ENCODE measurements at places on chromosomes 7 and 10.
A peak's percentile ranks its signal among the peaks of the same experiment; 100 is the strongest.

GRCh38 chr7:102934701-102935100 is 21.9 kb downstream of the LRRC17 start:
- DNase-seq: no peak

GRCh38 chr10:57336341-57336740 is 931.4 kb downstream of the IPMK start:
- no peak for DNase-seq

DNA sequence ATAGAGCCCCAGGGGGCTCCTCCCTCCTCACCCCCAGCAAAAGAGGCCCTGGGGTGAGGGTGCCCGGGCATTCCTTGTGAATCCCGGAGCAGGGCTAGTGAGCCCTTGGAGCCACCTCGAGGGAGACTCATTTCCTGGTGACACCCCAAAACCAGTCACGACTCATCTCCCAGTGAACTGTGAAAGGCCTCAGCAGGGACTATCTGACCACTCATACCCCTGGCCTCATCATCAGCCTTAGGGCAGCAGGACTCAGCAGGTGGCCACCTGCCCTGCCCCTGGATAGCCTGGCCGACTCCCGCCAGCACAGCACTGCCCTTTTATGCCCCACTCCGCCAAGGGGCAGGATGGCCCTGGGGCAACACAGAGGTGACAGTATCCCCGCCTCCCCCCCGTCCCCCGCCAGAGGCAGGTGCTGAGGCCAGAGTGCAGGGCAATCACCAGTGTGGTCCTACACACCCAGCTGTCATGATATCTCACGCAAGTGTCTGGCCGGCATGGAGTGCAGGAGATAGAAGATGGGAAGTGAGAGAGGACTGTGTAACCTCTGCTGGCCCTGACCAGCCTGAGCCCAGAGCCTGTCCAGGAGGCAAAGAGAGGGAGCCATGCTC is 3.2 kb downstream of the SNCG start:
- DNase-seq: no peak

DNA sequence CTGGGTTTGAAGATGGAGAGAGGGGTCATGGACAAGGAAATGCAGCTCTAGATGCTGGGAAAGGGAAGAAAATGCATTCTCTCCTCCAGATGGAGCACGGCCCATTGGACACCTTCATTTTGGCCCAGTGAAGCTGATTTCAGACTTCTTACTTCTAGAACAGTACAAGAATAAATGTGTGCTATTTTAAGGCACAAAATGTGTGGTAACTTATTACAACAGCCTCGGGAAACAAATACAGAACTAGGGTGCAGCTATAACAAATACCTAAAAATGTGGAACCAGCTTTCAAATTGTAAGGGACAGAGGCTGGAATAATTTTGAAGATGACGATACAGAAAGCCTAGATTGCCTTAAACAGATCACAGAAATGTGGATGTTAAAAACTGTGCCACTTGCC is 54.1 kb downstream of the CYTH3 start:
- no peak for DNase-seq

- DNase-seq: no peak
These were observed 133.1 kb downstream of the MAPK8 start for GRCh38 chr10:48439581-48440041.

DNA sequence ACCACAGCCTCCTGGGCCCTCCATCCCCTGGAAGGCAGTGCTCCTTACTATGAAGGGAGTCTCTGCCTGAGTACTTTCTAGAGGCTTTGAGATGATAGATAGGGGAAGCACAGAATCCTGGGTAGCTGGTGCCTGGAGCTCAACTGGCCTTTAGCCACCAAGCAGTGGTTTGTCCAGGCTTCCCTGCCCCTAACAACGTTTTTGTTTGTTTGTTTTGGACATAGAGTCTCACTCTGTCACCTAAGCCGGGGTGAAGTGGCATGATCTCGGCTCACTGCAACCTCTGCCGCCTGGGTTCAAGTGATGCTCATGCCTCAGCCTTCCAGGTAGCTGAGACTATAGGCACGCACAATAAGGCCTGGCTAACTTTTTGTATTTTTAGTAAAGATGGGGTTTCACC is 289.4 kb downstream of the PLXNA4 start:
- no peak for DNase-seq

GRCh38 chr10:113889911-113890310 is 35.5 kb downstream of the NHLRC2 start:
- no peak for DNase-seq

GRCh38 chr7:1678571-1679325 is 8.7 kb downstream of the ELFN1 start:
- DNase-seq: no peak

- DNase-seq: no peak
These were observed 700.5 kb downstream of the GRID1 start for GRCh38 chr10:85666102-85666501.

- no peak for DNase-seq
These were observed 179.9 kb upstream of the KLF14 start for GRCh38 chr7:130913639-130914553.

GRCh38 chr10:80589726-80590373 is 52.1 kb downstream of the SH2D4B start:
- DNase-seq: no peak

DNA sequence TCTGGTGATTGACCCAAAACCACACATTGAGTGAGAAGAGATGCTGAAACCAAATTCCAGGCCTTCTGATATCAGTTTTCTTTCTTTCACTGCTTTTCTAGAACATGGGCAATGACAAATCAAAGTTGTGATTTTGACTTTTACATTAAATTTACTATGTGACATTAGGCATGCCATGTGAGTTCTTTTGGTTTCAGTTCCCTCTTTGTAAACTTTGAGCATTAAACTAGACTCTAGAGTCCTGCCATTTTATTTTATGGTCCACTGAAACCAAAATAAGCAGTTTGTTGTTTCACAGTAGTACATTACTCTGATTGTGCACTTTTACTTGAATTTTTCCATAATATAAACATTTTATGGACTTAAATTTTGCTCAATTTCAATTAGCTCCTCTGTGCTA is 381.1 kb upstream of the SEMA3D start:
- DNase-seq: no peak

- DNase-seq: no peak
These were observed 980 bp downstream of the ADAMTS14 start for GRCh38 chr10:70673043-70673928.

- DNase-seq: no peak
These were observed 323.7 kb upstream of the KLF6 start for GRCh38 chr10:4108693-4109092.

- DNase-seq: no peak
These were observed 92.0 kb upstream of the FAM180A start for GRCh38 chr7:135840591-135840990.

GRCh38 chr7:23863209-23863787 is 153.3 kb downstream of the STK31 start:
- DNase-seq: no peak

DNA sequence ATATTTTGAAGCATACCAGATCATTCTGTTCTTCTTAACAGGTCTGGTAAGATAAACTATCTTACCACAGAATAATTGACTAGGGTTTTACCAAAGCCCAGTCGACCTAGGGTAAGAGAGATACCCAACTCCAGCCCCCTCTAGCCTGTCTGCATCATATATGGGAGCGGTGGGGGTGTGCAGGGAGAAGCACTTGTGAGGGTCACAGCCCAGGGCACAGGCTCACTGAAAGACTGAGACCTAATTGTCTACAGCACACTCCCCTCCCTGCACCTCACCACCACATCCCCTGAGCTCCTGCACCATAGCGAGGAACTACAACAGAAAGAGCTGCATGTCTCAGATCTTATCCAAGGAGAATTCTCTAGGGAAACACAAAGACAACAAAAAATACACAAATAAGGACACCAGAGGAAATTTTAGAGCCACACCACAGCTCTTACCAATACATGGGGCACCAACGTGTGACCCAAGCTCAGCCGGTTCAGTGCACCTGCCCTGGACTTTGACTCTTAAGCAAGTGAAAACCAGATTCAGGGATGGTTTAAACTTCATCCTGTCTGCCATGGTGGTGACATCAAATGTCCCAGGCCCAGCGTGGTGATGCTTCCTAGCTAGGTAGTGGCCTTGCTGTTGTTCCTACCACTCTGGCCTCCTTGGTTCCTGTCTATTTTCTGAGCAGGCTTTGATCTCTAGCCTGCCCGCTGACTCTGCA is 150.8 kb downstream of the HERPUD2 start:
- no peak for DNase-seq

DNA sequence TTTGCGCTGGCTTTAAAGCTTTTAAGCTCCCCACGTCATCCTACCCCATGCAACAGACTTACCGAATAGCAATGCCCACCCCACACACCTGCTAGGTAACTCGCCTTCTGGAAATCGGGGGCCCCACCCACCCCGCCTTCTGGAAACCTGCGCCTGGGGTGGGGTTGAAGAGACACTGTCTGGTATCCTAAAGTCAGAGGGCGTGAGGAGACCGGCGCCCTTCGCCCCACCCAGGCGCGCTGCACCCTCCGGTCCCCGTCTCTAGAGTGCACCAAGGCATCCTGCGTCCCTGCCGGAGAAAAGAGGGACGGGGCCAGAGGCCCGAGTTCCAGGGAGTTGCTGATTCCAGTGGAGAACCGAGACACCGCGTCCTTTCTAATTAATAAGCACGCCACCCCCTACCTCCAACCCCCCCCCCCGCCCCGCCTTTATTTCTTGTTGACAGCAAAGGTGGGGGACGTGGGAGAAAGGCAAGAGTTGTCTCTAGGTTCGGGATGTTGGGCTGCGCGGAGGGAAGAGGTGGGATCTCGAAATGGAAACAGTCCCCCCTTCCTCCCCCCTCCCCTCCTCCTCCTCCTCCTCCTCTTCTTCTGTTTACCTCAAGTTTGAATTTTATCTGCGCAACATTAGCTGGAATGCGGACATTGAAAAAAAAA is 220.9 kb upstream of the MKLN1 start:
- peak; percentile 56 for DNase-seq

DNA sequence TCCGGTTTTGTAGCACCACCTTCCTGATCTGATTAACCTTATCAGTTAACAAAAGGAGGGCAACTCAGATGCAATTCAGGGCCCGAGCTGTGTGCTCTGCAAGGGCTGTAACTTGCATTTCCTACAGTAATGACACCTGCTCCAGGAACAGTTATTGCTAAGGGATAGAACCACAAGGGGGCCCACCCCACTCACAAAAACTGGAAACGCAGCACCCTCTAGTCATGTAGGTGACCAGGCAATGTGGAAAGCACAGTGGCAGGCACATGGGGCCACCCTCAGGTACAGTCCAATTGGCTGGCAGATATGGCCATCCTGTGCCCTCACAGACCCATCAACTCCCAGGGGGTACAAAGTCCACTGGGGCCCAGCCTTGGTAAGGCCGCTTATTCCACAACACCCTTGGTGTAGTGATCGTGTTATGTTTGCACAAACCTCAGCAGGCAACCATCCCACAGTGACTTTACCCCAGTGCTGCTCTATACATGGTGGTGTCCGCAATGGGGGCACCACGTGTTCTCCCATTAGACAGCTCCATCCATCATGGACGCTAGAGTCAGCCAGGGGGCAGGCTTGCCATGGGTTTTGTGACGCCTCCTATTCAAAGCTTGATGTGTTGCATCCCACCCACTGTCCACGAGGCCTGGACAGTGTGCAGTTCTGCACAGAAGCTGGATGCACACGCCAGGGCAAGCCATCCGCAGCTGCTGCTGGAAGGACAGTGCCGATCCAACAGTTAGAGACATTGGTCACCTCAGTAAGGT is 9.4 kb downstream of the RNF133 start:
- DNase-seq: no peak

GRCh38 chr7:130560972-130561371 is 69.1 kb downstream of the MEST start:
- DNase-seq: no peak

GRCh38 chr10:5895365-5895764 is 5.3 kb downstream of the FBH1 start:
- no peak for DNase-seq

DNA sequence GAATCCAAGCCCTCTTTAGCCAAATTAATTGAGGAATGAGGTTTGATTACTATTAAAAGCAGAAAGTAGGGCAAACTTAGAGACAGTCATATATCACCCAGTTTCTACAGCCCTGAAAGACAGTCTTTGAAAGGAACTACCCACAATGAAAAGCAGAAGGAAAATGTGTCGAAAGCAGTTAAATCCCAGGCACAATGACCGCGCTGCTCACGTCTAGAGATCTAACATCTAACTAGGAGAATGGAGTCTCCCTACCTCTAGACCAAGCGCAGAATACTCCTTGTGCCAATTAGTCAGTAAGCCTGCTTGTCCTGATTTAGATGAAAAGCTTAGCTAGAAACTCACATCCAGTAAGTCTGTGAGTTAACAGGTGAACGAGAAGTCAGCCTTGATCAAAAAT is 350.0 kb downstream of the FGFR2 start:
- no peak for DNase-seq

DNA sequence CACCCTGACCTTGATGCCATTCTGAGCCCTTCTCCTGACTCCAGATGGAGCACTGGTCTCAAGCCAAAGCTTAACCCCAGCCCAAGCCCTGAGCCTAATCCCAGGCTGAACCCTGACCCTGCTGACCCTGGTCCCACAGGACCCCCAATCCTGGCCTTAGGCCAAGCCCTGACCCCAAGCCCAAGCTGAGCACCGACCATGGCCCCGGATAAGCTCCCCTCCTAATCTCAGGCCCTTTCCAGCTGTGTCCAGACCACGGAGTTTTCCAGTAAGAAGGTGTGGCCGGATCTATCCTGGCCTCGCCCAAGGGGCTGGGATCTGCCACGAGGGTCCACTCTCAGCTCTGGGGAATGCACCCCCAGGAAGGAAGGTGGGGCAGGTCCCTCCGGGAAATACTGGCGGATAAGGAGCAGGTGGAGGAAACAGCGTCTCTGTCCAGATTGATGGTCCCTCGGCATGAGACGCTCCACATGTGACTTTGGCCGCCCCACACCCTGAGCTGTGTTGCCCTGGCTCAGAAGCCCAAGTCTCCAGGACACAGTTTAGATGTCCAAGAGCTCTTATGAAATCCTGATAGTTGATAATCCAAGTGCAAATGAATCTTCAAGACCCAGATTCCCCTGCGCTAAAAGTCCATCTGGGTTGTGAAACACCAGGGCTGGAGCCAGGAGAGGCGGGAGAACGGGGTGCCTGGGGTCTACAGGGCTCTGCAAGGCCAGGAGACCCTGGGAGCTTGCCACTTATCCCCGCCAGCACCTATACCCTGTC is 10.4 kb downstream of the ELN start:
- no peak for DNase-seq

- DNase-seq: no peak
These were observed 278.2 kb downstream of the SNX13 start for GRCh38 chr7:17661982-17662585.

All from NK-92 treated with Interleukin-12 subunit alpha and Interleukin-12 subunit beta, amount 100 ng/mL, for 24 hours (cell line).